ENCODE measurements at places on chromosomes 13 and 19.

- DNase-seq = no peak
Observed at GRCh38 chr13:106156468-106156867, 379.0 kb downstream of the EFNB2 start.

- DNase-seq = no peak
Observed at GRCh38 chr13:88074794-88075510, 403.8 kb downstream of the SLITRK5 start.

DNA sequence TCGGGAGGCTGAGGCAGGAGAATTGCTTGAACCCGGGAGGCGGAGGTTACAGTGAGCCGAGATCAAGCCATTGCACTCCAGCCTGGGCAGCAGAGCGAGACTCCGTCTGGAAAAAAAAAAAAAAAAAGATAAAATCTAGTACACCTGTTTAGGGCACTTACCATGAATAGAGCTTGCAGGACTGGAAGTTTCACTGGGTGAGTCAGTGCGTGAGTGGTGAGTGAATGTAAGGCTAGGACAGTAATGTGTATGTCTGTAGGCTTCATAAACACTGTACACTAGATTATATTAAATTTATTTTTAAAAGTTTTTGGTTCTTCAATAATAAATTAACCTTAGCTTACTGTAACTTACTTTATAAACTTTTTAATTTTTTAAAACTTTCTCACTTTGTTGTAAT, 22.9 kb downstream of the PPP5C start:
- DNase-seq = no peak

DNA sequence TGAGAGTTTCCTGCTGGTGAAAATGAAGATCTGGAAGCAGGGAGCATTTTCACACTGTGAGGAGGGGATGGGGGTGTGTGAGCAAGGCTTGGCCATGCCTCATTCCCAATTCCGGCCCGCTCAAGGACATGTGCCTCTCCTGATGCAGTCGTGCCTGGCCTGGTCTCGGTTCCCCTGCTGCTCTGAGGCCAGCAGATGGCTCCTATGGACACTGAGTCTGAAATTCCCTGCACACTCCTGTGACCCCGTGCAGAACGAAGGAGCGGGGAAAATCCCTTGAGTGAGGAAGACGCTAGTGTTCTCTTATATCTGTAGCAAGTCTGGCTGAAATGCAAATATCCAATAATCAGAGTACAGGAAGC, 363 bp upstream of the ZNF763 start:
- no peak for DNase-seq

GRCh38 chr13:49938314-49938713, 2.2 kb upstream of the SPRYD7 start:
- no peak for DNase-seq

DNA sequence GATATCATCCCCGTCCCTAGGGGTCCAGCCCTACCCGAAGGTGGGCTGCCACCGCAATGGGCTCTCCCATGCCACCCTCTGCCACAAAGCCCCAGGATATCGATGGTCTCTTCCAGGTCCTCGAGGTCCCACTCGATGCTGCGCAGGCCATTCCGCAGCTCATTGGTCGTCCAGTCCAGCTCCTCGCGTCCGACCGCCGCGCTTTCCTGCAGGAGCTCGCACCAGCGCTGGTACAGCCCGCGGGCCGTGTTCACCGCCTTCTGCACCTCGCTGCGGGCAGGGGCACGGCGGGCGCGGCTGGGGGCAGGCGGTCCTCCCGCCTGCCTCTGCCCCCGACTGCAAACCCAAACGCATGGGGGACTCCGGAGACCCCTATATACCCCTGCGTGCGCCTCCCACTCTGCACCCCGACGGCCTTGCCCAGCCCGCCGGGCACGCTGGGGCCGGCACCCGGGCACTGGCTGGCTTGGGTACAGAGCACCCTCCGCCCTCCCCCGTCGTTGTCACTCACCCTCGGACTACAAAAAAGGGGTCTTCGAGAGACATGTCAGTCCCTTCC, 468 bp downstream of the STX10 start:
- peak; percentile 53 for DNase-seq

GRCh38 chr19:45790942-45791341, 1.7 kb downstream of the DMWD start:
- DNase-seq = no peak

All from SK-N-DZ (cell line).